ENCODE measurements at places on chromosomes 3 and 15.

GRCh38 chr3:48013288-48013980 lies 2.8 kb downstream of the MAP4 start:
- peak; percentile 31 for DNase-seq

DNA sequence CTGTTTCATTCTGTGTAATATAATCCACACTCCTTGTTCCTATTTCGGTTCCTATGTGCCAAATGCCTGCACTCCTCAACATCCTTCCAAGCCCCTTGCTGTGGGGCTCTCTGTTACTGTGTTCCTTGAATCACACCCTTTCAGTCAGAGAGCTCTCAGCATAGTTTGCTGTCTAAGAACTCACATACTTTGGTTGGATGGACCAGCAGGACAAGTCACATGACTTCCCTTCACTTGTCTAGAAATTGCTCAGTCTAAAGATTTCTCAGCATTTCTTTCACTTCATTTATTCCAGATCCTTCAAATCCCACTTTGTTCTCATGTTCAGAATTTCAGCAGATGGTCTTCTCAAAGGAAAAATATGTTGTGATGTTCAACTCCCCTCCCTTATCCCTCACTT lies 203.5 kb upstream of the PFN2 start:
- no peak for DNase-seq

GRCh38 chr3:38114052-38114874 lies 22.7 kb downstream of the ACAA1 start:
- DNase-seq: no peak

DNA sequence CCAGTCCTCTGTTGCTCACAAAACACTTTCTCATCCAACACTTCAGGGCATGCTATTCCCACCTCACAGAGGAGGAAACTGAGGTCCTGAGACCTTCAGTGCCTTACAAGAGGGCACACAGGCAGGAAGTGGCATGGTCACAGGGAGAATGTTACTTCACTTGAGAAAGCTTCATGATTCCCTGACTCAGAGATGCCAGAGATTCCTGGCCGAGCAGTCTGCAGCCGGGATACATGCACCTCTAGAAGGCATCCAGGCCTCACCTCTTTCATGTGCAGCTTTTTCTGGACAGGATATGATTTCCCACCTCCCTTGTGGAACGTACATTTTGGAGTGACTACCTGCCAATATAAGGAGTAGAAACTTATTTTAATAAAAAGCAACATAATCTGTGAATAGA lies 2.8 kb upstream of the SST start:
- DNase-seq: no peak

GRCh38 chr3:155321418-155321817 lies 27.9 kb upstream of the STRIT1 start:
- DNase-seq: no peak

DNA sequence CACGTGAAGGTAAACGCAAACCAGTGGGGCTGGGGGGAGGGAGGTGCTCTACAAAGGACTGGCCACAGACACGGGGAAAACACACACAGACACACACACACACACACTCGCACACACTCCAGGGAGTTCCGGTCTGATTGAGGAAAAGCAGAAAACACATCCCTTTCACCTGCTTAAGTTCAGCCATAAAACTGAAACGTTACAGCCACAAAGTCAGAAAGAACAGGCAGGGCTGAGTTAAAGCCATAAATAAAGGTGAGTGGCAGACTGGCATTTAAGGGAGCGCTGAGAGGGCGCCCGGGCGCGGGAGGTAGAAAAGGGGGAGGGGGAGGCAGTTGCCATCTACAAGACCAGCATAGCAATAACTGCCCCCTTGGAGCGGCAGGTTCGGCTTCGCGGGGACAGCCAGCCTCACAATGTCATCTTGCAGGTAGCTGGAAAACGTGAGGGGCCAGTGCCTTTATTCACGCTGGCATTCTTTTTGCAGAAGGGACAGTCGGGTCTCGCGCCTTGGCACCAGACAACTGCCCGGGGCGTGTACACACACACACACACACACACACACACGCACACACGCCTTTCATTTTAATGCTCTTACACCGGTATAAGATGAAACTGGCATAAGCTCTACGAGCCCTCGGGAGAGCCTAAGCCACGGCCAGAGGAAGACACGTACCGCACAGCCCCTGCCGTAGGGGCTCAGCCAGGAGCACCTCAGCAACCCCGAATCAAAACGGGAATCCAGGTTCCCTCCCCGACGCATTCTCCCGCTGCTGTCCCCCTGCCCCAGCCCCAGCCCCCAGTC lies 866 bp downstream of the TNIK start:
- peak; percentile 38 for DNase-seq

- no peak for DNase-seq
Observed at GRCh38 chr3:17852217-17852616, 109.8 kb upstream of the TBC1D5 start.

DNA sequence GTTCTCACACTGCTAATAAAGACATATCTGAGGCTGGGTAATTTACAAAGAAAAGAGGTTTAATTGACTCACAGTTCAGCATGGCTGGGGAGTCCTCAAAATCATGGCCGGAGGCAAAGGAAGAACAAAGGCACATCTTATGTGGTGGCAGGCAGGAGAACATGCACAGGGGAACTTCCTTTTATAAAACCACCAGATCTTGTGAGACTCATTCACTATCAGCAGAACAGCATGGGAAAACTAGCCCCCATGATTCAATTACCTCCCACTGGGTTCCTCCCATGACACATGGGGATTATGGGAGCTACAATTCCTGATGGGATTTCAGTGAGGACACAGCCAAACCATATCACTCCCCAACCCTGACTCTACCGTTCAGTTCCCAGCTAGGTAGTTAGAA lies 59.7 kb upstream of the MINAR1 start:
- no peak for DNase-seq

DNA sequence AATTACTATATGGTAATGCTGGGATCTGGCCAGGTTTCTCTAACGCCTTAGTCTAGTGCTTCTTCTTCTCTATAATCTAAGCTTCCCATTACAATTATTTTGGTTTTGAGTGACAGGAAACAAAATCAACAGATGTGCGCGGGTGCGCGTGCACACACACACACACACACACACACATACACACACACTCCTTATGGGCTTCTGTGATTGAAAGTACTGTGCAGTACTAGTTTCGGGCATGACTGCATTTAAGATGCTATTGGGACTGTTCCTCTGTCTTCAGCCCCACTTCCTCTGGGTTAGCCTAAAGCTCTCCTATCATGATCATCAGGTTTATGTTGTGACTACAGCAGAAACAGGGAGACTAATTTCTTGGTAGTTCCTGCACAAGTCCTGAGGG lies 32.2 kb downstream of the EPHB1 start:
- no peak for DNase-seq

DNA sequence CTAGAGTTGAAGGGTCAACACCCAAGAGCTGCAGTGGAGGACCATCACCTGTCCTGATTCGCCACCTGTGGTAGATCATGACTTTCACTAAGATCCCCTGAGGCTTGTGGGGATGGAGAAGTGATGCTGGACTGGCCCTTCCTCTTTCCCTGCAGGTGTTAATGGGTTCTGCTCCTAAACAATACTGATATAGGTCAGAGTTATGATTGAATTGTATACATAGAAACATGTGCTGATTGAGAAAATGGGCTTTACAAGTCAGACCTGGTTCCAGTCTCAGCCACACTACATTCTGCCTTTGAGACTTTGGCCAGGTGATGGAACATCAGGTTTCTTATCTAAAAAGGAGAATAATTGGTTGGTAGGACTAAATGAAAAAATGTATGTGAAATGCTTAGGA lies 418.9 kb upstream of the TPRG1 start:
- no peak for DNase-seq

- DNase-seq: no peak
Observed at GRCh38 chr3:180306691-180307090, 270.0 kb upstream of the PEX5L start.

- peak; percentile 67 for DNase-seq
Observed at GRCh38 chr3:94336046-94336753, 273.3 kb downstream of the NSUN3 start.

- no peak for DNase-seq
Observed at GRCh38 chr3:179528772-179529171, 34.0 kb upstream of the ACTL6A start.

DNA sequence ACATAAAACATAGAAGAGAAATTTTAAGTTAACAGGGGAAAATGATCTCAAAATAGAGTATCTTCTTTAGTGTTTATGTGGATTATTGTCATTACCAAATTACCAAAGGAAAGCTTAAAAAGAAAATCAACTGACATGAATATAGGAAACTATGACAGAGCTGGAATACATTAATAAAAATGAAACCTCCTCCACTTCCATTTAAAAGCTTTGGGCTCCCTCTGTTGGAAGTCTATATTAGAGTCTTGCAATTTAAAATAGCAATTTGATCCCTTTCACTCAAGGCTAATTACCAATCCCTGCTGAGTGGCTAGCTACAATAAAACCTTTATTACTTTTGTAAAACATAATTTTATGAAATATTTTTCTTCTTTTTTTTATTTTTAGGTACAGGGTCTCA lies 61.4 kb upstream of the IMPG2 start:
- DNase-seq: peak; percentile 53

GRCh38 chr3:32261545-32261944 lies 23.1 kb downstream of the CMTM8 start:
- DNase-seq: no peak

GRCh38 chr15:95520511-95520910 lies 810.0 kb upstream of the NR2F2 start:
- no peak for DNase-seq

DNA sequence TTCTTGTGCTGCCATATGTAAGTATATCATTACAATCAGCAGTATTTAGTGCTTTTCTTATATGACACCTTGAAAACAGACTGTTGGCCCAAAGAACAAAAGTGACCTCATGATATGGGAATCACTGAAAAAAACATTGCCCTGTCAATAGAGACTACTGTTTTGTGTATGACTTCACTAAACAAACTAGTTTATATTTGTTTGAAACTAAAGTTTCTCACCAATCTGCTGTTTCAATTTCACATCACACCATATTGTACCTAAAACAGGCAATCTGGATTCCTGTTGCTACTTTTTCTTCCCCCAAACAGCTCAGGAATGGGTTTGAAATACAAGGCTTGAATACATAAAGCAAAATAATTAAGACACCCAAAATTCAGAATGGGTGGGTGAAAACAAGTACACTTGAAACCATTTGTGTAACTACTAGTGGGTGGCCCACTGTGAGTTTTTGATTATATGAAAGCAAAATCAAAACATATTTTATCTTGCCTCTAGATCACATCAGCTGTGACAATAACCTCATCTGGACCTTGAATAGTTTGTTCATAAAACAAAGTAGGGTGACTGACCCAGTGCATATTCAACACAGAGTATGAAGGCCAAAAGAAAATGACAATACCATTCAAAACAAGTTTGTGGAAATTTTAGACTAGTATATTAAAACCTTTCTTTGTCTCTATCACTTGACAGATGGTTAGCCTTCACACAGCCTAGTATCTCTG lies 5.9 kb downstream of the ZBTB20 start:
- no peak for DNase-seq

GRCh38 chr3:32450992-32451659 lies 51.5 kb downstream of the CMTM6 start:
- DNase-seq: no peak

DNA sequence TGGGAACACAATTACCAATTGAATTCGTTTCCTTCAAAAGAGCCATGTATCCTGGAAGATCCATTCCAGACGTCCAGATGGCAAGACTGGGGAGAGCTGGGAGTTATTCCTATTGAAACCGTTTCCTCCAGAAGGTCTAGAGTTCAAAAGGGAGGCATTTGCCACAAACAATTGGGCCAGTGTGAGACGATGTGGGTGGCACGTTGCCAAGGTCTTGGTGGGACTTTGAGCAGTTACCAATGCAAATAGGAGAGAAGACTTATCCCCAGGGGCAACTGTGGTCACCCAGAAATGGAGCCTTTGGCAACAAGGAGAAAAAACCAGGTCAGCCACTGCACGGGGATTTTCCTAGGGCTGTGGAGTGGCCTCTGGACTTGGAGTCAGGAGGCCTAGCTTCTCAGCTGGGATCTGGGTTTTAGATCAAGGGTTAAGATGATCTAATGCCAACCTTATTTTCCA lies 29.6 kb upstream of the TLE3 start:
- DNase-seq: no peak

DNA sequence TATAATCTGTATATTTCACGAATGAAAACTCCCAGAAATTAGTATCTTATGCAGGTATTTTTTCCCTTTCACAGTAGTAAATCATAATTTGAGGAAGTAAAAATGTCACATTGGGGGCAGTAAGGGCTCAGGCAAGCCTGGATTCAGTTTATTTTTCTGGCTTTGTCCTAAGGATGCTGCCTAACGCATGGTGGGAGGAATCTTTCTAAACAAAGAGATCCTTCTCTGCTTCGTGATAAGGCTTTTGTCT lies 35.7 kb downstream of the DNASE1L3 start:
- DNase-seq: peak; percentile 31

DNA sequence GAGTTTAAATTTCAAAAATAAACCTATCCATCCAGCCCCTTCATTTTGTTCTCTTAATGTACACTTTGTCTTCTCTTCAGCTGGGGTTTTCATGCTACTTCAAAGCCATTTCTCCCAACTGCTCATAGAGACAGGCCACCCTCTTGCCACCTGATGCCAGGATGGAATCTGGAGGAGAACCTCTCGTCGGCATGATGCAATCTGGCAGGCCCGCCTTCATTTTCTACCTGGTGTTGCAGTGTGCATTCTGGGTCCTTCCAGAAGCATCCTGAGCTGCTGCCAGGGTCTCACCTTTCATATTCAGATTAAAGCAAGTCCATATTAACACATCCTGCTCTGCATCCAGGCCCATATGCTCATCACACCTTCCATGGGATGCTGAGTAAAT lies 60.8 kb downstream of the CTNNB1 start:
- no peak for DNase-seq

DNA sequence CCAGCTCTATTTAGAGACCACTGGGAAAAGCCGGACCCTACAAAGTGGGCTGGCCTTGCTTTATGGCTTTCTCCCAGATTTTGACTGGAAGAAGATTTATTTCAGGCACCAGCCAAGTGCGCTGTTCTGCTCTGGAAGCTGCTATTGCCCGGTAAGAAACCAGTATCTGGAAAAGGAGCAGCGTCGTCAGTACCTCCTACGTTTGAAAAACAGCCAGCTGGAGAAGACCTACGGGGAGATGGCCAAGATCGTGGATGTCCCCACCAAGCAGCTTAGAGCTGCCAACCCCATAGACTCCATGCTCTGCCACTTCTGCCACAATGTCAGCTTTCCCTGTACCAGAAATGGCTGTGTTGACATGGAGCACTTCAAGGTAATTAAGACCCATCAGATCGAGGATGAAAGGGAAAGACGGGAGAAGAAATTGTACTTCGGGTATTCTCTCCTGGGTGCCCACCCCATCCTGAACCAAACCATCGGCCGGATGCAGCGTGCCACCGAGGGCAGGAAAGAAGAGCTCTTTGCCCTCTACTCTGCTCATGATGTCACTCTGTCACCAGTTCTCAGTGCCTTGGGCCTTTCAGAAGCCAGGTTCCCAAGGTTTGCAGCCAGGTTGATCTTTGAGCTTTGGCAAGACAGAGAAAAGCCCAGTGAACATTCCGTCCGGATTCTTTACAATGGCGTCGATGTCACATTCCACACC lies 60.9 kb downstream of the PXYLP1 start:
- no peak for DNase-seq

GRCh38 chr3:185722881-185723280 lies 102.0 kb downstream of the IGF2BP2 start:
- no peak for DNase-seq

- DNase-seq: peak; percentile 15
Observed at GRCh38 chr3:167940241-167940640, 155.5 kb downstream of the GOLIM4 start.

- no peak for DNase-seq
Observed at GRCh38 chr3:168081171-168081771, 14.5 kb downstream of the GOLIM4 start.

- DNase-seq: no peak
Observed at GRCh38 chr3:66053550-66054094, 14.9 kb upstream of the MAGI1 start.

- no peak for DNase-seq
Observed at GRCh38 chr15:99032935-99033334, 25.3 kb upstream of the PGPEP1L start.
